ENCODE measurements at places on chromosomes 1 and 21.

GRCh38 chr1:117555806-117556205 lies 50.0 kb upstream of the TENT5C start:
- no peak for DNase-seq

- DNase-seq = no peak
Measured at GRCh38 chr1:4529446-4530165, 124.8 kb upstream of the AJAP1 start.

DNA sequence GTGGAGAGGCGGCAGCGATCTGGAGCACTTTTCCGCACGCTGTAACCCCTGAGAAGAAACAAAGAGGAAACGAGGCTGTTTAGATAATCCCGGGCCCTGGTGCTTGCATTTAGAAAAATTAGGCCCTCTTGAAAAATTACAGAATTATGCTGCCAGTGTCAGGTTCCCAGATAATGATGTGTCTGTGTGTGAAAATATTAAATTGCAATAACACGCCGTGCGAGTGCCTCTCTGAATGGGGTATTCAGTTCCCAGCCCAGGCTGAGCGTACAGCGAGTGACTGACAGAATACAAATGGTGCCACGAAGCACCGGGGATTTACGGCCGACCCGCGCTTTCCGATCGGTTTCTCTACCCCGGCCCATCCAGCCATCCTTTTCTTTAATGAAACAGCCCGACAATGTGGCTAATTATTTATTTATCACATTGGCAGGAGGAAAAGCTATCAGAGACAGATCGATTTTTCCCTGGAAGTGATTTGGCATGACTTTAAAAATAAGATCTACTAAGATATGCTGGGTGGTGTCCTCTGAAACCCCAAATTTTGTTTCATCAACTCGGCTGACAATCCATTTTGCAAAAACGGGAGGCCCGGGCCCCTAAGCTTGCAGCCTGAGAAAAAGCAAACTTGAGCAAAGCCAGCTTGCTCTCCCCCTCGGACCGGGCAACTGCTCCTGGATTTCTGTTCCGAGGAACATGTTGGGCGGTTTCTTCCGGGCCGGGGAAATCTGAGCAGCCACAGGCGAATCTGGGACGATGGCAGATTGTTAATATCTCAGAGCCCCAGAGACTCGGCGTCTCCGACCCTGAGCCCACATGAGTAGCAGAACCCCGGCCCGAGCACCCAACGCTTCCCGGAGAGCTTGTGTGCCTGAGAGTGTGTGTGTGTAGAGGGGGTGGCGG lies 11.3 kb downstream of the PRDM16 start:
- DNase-seq = no peak

GRCh38 chr1:110604586-110605148 lies 1.5 kb downstream of the KCNA2 start:
- DNase-seq = no peak

DNA sequence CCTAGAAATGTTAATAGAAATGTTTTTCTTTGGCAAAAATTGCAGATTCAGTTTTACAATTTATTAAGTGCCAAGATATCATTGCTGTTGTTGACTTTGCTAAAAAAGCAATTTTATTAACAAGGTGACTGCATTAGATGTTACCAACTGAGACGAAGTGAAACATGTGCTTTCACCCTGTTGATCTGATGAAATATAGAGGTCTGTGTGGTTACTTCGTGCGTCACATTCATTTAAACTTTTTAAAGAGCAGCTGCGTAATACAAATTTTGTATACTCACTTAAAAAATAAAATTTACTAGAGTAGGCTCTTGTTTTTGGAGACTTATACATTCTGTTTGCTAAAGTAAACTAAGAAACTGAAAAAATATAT lies 465.7 kb downstream of the USP25 start:
- DNase-seq = no peak

- DNase-seq = peak; percentile 54
Measured at GRCh38 chr1:160834945-160835565, 27.6 kb downstream of the CD244 start.

DNA sequence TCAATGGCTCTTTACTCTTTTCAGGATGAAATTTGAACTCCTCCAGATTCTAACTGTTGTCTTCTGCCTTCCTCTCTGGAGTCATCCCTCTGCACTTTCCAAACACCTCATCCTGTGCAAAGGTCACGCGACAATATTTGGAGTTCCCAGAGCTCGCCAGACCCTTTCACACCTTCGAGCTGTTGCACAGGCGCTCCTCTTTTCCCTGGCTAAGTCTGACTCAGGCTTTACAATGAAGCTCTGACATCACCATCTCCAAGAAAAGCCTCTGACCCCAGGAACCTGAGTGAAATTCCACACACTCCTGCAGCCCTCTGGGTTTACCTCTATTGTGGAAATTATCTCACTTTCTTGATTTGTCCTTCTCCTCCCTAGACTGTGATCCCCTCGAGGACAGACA lies 270.3 kb downstream of the RGS7 start:
- no peak for DNase-seq

GRCh38 chr1:42427240-42427639 lies 28.6 kb downstream of the ZMYND12 start:
- DNase-seq = no peak

- no peak for DNase-seq
Measured at GRCh38 chr1:156221986-156222692, 9.3 kb downstream of the PMF1 start.

DNA sequence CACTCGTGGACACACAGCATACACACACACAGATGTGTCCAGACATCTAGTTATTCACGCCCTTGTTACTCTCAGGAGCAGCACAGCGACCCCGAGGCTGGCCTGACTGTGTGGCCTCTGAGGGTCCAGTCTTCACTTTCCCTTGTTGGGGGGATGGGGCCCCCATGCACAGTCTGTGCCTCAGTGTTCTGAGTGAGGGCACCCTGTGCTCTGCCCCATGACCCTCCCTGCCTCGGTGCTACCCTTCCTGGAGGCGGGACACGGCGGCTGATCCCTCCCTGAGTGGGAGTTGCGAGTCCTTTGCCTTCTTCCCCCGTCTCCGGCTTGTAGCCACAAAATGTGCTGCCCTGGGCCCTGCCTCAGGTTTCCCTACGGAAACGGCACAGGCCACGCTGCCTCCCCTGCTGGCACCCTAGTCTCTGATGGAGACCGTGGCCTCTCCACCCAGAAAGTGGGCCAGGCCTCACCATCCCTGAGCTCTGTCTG lies 8.6 kb downstream of the CSTB start:
- DNase-seq = no peak

GRCh38 chr1:6313393-6314200 lies 52.7 kb upstream of the GPR153 start:
- no peak for DNase-seq

DNA sequence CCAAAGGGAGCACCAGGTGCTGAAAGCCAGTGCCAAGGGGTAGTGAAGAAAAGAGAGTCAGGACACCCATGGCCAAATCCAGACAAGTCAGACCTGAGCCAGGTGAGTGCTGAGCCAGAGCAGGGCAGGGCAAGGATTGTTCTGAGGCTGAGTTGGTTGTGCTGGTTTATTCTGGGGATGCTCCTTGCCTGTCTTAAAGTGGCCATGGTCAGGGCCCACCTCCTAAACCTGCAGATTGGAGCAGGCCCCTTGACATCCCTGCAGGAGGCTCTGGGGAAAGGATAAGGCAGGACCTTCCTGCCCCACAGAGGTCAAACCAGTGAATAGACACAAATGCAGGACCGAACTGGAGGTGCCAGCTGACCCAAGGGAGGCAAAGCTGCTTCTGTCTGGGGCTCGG lies 138.4 kb downstream of the HIVEP3 start:
- DNase-seq = no peak
